RWPE1 (cell line): ENCODE measurements at places on chromosomes 11 and 22.

DNA sequence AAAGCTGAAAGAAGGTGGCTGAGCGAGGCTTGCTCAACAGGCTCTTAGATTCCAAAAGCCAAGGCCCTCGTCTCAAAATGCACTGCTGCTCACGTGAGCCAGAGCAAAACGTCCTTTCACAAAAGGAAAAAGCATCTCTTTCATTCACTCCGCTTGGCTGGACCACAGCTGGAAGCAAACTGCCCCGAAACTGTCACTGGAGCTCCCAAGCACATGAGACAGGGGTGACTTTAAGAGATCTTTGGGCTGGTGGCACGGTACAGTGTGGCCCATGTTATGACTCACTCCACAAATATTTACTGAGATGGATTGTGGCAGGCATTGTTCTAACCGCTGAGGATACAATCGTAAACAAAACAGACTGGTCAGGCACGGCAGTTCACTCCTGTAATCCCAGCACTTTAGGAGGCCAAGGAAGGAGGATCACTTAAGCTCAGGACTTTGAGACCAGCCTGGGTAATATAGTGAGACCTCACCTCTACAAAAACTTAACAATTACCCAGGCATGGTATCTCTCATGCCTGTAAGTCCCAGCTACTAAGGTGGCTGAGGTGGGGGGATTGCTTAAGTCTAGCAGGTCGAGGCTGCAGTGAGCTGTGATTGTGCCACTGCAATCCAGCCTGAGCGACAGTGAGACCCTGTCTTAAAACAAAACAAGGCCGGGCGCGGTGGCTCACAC is 3.6 kb downstream of the PLA2G6 start:
- DNase-seq, result no peak

DNA sequence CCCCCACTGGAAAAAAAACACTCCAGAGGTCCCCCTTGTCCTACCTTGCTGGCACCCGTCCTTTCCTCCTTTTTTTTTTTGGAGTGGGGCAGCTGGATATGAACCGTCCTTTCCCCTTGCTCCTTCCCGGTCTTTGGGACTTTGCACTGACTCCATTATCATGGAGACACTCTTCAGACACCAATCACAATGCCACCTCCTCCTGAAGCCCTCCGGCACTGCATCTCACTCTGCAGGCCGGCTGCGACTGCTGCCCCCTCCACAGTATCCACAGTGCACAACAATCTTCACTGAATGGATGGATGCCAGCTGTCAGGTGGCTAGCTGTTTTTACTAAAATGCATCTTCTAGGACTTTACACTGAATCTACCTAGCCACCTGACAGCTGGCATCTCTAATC is 12.7 kb upstream of the RGL4 start:
- no peak for DNase-seq

DNA sequence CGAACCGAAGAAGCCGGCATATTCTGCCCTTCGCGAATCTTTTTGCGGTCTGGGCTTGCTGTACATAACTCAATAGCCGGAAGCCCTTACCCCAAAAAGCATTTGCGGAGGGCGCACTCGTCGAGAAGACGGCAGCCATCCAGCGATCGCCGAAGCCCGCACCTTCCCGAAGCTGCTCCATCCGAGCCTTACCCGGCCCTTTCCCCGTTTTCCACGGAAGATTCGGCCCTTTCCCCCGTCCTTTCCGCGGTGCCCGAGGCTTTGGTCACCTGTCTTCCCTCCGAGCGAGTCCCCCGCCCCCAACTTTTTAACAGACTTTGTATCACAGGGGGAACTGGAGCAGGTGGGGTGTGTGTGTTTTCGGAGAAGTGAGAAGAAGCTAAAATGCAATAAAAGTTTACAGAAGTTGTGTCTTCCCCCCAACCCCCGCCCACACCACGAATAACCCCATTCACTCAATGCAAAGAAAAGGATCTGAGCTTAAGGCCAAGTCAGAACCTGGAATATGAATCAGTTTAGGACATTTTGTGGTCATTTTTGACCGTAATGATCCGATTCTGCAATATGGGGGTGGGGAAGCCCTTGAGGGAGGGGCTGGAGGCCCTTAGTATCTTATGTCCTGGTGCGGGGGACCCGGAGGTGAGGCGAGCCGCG is 99.0 kb upstream of the HSD17B12 start:
- no peak for DNase-seq

DNA sequence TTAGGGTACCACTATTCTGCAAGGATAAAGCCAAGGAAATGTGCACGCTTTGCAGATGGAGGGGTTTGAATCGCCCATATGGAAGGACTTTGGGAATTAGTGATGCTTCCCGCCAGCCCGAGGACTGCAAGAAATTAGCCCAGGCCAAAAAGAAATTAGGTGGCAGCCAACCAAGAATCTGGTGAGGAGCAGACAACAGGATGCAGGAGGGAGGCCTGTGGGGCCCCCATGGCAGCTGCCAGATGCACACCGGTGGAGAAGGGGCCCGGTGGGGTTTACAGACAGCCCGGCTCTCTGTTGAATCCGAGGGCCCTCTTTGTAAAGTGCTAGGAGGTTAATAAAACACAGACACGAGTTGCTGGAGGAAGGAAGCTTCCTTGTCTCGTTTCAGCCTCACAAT is 73.5 kb downstream of the TIMP3 start:
- no peak for DNase-seq

GRCh38 chr11:130997278-130997677 is 81.0 kb upstream of the SNX19 start:
- no peak for DNase-seq

DNA sequence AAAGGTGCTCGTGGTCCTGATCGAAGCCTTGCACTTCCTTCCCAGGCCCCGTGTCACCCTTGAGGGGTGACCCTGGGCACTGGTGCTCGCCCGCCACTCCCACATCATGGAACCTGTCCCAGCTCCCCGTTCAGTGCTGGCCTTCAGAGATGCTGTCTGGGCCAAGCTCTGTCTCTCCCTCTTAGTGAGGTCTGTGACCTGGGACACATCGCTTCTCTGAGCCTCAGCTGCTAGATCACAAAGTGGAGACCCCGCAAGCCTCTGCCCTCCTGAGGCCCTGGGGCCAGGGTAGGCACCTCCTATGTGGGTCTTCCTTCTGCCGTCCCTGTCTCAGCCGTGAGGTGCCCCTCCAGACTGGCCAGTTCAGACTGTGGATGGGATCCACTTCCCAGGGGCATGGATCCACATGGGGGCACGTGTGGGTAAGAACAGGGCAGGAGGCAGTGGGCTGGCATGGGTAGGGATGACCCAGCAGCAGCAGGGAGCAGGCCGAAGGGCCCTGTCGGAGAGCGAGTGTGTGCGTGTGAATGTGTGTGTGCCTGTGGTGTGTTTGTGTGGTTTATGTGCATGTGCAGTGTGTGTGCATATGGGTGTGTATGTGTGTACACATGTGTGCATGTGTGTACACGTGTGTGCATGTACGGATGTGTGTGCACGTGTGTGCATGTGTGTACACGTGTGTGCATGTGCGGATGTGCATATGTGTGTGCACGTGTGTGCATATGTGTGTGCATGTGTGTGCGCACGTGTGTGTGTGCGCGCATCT is 1073.7 kb downstream of the BRD1 start:
- no peak for DNase-seq

GRCh38 chr11:99098751-99099150 is 78.0 kb downstream of the CNTN5 start:
- no peak for DNase-seq

DNA sequence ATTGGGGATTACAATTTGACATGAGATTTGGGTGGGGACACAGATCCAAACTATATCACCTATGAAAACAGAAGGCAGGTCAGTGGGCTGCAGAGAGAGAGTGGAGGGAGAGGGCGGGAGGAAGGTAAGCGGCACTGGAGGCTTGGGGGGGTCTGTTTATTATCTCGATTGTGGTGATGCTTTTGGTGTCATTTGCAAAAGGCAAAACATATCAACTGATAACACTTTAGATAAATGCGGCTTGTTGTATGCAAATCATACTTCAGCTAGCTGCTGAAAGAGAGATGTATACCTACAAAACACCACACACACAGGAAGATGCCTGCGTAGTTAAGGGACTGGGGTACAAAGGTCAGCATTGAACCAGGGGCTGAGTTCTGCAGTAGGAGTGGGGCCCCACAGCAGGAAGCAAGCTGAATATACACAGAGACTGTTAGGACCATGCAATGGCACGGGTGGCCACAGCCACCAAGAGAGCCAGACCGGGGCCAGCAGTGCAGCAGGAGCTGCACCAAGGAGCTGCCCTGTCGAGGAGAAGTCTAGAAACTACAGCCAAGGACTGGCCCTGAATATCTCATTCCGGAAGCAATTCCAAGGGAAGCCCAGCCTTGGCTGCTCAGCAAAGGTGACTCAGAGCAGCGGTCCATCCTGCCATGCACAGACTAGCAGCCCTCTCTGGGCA is 23.8 kb upstream of the TOLLIP start:
- DNase-seq, result no peak

- DNase-seq, result no peak
These were observed 6.0 kb upstream of the STT3A start for GRCh38 chr11:125586623-125587022.
